ENCODE measurements at places on chromosomes 3 and 15.

- DNase-seq, result no peak
Measured at GRCh38 chr3:16372362-16373292, 107.6 kb downstream of the OXNAD1 start.

DNA sequence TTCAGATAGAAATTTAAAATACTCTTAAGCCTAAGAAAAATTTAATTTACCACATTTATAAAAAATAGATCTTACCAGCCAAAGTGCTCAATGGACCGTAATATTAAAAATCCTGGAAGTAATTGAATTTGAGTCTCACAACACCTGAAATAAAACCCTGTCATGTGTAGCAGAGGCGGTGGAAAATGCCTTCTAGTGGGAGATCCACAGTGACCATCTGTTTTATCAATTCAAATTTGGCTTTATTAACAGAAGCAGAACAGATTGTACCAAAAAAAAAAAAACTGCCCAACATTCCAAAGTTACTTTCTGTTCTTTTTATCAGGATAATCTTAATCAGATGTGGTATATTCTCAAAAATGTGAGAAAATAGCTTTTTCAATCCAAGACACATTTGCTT is 71.7 kb downstream of the DMXL2 start:
- DNase-seq, result no peak

DNA sequence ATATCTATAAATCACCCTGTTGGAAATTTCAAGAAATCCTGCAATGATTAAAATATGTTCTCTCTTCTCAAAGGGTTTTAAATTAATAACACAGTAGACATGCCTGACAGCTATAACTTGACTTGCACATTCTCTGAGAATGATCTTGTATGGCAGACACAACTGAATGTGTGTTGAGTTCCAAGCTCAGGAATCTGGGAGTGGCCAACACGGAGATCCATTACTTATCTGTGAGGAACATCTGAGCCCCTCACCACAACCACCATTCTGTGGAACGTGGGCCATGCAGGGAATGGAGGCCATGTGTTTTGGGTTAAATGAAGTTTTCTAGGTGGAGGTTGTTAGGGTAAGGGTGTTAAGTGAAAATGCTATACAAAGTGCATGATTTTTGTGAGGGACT is 105.3 kb upstream of the CHMP2B start:
- DNase-seq, result no peak

GRCh38 chr3:195162033-195162669 is 108.8 kb downstream of the XXYLT1 start:
- DNase-seq, result no peak

GRCh38 chr3:31420311-31420710 is 112.4 kb upstream of the STT3B start:
- no peak for DNase-seq

DNA sequence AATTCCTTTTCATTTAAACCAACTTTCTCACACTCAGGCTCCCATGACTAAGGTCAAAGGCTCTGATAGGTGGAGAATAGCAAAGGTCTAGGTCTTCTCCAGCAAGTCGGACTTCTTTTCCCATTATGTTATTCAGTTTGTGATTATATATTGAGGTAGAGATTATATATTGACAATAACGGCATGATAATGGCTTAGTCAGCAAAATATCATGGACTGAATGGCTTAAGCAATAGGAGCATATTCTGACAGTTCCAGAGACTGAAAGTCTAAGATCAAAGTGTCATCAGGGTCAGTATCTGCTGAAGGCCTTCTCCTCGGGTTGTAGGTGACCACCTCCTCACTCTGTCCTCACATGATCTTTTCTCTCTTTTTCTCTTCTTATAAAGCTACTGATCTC is 1251.4 kb downstream of the ROBO1 start:
- DNase-seq, result no peak

GRCh38 chr15:59354417-59355031 is 18.1 kb downstream of the MYO1E start:
- DNase-seq, result no peak

DNA sequence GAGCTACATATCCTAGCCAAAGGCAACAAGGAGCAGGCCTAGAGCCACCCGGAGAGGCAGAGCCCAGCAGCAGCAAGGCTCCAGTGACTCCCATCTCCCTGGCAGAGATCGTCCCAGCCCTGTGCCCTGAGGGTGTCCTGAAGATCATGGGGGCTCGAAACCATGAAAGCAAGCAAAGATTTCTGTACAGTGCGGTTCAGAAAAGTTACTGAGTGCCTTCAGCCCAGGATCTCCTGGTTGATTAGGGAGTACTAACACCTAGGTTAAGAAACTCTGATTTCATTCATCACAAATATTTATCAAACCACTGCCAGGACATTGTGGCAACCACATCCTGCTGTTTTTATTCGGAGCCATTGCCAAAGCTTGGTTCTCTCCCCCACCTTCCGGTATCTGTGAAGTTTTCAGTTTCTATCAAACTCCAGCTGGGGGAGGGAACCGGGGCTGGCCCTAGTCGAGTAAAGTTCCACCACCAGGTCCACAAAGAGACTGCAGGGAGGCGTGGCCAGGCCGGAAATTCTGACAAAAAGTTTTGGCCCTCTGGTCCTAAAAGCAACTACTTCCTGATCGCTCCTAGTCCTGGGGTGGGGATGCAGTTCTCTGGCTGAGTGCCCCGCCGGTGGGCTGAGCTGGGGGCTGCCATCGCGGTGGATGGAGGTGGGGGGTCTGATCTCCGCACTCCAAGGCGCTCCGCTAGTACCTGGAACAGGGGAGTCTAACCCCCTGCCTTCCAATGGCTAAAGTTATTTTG is 1.2 kb downstream of the RAB43 start:
- DNase-seq, result peak; percentile 91

DNA sequence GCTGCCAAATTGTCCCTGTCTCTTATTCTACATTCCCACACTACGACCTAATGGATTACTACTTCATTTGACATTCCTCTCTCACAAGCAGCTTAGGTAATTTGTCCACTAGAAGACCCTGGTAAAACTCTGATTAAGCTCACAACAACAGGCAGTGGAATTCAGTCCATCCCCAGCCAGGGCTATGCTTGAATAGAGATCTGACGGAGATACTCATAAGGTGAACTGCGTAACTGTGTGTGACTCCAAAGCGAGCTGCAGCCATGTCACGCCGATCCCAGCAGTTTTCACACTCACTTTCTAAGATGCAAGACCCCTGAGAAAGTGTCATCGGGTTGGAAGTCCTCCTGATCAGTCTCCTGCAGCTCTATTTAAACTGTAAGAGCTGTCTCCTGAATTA is 25.7 kb upstream of the ROBO2 start:
- DNase-seq, result no peak

- no peak for DNase-seq
Measured at GRCh38 chr3:141400073-141400971, 32.0 kb downstream of the ZBTB38 start.

DNA sequence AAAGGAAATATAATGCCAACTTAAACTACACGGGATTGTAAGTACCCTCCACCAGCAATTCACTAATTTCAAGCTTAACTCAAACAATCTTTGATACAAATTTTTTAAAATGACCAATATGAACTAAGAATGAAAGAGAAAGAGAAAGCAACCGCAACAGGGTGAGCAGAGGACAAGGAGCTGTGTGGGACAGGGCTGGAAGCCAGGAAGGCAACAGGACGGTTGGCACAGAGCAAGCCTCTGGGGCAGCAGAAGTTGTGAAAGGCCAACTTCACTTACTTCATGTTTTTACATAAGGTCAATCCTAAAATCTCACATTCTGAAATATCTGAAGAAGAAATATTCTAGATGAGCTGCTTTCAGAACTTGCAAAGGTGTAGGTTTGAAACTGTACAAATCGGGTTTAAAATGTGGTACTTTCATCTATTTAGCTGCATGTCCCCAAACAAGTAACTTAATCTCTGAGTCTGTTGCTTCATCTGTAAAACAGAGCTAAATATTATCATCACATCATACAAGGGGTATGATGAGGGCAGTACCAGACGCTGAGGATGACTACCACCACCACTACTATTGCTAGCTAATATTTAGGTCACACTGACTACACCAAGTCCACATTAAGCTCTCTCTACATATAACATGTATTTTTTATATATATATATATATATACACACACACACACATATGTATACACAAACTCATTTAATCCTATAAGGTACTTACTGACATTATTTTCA is 101.7 kb downstream of the IGSF11 start:
- DNase-seq, result no peak

- DNase-seq, result no peak
Measured at GRCh38 chr15:89074402-89075012, 13.7 kb upstream of the ABHD2 start.

DNA sequence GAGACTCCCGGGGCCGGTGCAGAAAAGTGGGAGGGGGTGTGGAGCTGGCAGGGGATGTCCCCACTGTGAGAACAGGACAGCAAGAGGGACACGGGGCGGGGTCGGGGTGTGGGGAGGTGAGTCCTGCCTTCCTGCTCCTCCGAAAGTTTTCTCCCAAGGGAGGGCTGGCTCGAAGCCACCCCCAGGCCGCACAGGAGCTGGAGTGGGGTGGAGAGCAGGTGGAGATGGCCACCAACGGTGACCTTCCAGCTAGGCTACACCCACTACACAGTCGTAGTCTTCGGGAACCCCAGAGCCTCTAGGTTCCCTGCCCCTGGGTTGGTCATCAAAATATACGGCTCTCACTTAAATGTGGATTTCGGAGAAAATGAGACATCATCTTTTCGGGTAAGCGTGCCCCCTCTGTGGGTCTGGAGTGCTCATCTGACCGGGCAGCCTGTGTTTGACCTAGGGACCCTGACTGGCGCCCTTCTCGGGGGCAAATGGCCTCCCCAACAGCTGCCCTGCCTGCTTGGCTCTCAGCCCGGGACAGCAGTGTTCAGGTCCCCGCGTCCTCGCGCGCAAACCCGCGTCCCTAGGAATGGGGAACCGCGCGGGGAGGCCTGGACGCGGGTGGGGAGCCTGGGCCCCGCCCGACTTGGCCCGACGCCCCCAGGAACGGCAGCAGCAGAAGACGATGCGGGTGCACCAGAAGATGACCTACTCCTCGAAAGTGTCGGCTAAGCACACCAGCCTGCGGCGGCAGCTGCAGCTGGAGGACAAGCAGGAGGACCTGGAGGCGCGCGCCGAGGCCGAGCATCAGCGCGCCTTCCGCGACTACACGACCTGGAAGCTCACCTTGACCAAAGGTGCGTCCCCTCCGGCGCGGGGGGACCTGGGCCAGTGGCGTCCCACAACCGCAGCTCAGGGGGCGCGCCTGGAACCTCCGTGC is 21.2 kb downstream of the CFAP100 start:
- DNase-seq, result no peak

- no peak for DNase-seq
Measured at GRCh38 chr3:125694761-125695294, 99.5 kb upstream of the OSBPL11 start.

DNA sequence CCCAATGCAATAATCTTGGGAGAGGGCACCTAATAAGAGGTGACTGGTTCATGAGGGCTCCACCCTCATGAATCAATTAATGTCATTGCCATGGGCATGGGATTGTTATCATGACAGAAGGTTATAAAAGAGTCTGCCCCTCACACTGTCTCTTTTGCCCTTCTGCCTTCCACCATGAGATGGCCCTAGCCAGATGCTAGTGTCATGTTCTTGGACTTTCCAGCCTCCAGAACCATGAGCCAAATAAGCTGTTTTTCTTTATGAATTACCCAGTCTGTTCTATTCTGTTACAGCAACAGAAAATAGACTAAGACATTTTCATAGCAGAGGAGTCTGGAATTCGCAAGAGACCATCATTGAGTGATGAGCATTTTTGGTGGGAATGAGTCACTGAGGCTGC is 16.0 kb upstream of the RAD18 start:
- no peak for DNase-seq

- DNase-seq, result no peak
Measured at GRCh38 chr3:172604895-172605646, 81.8 kb upstream of the TNFSF10 start.

GRCh38 chr15:39828374-39828931 is 45.8 kb upstream of the FSIP1 start:
- DNase-seq, result no peak

- DNase-seq, result no peak
Measured at GRCh38 chr3:195129072-195129643, 141.8 kb downstream of the XXYLT1 start.

DNA sequence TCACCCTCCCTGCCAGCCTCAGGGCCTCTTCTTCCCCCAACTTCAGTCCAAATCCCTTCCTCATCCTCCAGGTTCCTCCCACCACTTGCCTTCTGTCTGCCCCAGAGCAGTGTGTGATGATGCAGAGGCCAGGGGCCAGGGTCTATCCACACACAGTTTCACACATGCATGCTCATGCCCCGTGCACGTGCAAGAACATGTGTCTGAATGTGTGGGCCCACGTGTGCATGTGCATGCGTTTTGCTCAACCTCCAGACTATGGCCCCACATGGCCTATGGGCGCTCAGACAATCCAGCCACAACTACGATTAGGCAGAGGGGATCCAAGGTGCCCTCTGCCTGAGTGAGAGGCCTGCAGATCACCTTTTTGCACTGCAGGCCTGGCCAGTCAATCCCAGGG is 32.3 kb upstream of the SLC6A1 start:
- no peak for DNase-seq

DNA sequence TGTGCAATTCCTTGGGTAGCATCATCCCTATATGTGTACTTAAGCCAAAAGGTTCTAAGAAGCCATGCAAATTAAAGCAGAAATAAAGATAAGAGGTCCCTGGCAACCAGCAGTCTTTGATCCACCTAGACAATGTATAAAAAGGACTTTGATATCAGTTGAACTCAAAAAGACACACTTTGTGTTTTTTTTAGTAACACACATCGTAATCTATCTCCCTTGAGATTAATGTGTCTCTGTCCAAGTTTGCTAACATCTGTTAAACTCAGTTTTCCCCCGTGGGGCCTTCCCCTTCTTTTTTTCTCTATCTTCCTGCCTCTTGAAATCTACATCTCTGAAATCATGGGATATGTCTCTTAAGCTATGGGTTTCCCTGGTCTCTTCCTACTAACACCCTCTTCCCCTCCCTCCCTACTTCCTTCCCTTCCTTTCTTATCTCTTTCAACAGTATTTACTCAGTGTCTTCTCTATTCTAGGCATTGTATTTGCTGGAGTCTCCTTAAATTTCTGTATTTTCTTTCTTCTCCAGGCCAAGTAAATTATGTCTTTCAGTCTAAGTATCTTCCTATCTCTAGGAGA is 27.7 kb downstream of the ALDH1A2 start:
- no peak for DNase-seq

DNA sequence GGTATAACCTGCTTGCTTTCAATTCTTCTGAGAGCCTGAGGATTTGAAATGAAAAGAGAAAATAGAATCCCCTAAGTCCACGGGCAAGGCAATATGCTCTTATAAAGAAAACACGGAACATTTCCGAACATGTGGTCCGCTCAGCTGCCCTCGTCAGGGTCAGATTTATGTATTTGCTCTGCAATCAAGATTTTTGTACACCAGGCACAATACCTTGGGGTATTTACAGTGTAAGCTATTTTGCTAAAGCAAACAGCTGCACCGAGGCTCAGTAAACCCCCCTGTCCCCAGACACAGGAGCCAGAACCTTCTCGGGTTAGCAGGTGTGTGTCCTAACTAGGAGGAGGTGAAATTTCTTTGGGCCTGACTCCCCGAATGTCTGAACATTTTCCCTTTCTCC is 155.8 kb upstream of the LRIG1 start:
- DNase-seq, result no peak

DNA sequence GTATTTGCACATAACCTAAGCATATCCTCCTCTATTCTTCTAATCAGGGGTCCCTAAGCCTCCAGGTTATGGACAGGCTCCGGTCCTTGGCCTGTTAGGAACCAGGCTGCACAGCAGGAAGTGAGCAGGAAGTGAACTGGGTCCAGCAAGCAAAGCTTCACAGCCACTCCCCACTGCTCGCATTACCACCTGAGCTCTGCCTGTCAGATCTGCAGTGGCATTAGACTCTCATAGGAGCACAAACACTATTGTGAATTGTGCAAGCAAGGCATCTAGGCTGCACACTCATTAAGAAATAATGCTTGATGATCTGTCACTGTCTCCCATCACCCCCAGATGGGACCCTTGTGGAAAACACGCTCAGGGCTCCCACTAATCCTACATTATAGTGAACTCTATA is 9.8 kb downstream of the MSL2 start:
- DNase-seq, result no peak

Measured in RKO (cell line).